ENCODE measurements at places on chromosomes 16 and 17. TPM values are rescaled to one million over a fixed set of nuclear protein-coding genes. Genes with fewer than 3 reads are reported as not detected.

DNA sequence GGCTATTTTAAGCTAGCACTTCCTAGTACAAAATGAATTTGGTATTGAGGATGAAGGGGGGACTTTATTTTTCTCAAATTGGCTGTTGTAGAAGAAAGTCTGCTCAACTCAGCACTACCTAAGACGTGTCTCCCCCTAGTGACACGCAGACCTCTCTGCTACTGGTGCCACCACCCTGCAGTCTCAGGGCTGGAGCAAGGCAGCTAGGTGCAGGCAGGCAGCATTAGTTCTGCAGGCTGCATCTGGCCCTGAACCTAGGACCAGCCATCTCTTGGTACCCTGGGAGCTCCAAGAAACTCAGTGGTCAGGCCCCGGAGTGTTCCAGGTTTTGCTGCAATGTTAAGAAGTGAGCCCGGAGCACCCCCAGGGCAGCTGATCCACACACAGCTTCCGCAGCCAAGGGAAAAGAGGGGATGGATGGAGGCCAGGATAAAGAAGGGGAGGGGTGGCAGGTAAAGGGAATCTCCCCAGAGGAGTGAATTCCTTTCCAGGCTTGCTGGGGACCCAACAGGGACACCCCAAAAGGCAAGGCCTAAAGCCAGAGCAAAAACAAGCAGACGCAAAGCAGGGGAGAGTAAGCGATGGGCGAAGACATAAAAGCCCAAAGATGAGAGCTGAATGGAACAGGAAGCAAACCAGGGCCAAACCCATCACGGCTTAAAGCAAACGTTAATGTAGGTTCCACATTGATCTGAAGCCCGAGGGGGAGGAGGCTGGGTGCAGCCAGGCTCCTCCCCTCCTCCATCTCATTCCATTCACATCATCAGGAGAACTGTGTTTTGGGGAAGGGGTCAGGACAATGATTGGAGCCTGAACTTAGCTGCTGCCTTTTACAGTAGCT lies 200.5 kb downstream of the ZFHX3 start:
- no peak for DNase-seq

DNA sequence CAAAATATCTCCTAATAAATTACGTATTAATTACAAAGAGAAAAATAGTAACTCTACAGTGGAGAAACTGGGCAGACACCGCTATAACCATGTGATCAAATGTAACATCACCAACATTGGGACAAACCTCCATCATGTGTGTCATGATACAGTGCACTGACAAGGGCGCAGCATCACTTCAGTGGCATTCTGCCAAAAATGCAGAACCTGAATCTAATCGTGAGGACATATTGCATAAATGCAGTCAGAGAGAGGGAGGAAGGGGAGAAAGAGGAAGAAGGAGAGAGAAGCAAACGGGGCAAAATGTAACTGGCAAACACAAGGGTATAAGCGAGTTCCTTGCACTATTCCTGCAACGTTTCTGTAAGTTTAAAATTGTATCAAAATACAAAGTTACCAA lies 74.2 kb upstream of the MARCHF10 start:
- DNase-seq, result no peak

DNA sequence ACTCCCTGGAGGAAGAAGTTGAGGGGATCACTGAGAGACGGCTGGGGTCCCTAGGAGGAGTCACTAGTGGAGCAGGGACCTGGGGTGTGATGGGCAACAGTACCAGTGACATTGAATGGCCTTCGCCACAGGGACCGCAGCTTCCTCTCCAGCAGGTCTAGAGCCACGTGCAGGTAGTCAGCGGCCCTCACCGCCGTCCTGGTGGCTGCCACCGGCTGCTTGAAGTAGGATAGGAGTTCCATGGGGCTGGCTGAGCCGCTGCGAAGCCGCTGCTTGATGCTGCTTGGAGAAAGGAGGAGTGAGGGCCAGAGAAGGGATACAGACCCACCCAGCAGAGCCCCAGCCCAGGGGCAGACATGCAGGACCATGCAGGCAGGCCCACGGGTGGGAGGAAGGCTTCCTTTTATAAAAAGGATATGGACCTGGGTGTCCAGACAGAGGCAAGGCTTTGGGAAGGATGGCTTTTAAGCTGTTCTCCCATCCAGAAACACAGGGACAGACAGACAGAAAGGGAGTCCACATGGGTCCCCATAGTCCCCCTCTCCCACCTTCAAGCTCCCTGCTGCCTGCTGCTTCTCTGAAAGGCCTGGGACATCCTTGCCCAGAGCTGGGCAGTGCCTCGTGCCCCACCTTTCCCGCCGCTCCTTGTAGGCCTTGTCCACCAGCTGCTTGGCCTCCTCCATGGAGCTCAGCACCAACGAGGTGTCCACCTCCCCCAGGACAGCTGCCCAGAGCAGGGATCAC lies 827 bp downstream of the MPO start:
- DNase-seq, result no peak

- DNase-seq, result no peak
Observed at GRCh38 chr17:55895112-55895759, 144.4 kb downstream of the PCTP start.

GRCh38 chr17:38921756-38922411 lies 3.5 kb upstream of the LASP1NB start:
- no peak for DNase-seq

DNA sequence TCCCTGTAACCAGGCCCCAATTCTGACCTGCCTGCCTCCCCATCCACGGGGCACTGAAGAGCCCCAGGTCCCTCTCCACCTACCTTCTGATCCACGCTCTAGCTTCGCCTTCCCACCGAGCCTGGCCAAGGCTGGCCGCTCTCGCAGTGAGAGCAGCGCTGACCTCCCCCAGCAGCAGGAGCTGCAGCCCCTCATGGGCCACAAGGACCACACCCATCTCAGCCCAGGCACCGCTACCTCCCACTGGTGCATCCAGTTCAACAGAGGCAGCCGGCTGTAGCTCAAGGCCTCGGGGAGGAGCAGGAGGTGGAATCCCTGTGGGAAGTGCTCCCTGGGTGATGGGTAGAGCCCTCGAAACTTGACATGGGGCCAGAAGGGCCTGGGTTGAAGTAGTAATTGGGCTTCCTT lies 8.4 kb upstream of the PLEKHG4 start:
- DNase-seq, result no peak

GRCh38 chr16:59148769-59149155 lies 414.6 kb upstream of the GOT2 start:
- no peak for DNase-seq

DNA sequence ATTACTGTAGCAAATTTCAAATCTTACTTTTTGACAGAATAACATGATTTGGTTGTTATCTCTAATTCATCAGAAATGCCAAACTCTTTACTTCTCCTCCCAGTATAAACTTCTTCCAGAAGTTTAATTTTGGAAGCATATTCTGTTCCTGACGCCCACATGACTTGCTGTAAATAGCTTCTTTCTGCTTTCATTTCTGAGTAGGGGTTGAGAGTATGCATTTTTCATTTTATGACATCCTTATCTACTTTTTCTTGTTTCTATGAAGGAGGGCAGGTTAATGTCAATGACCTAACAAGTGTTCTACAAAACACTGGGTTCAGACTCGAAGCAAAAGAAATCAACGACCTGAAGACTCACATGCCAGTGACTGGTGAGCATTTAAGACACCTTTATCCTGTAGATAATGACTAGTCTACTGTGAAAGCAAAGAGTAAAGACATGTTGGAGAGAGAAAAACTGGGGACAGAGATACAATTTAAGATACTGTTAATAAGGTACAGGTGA lies 36.5 kb upstream of the EFCAB3 start:
- no peak for DNase-seq

DNA sequence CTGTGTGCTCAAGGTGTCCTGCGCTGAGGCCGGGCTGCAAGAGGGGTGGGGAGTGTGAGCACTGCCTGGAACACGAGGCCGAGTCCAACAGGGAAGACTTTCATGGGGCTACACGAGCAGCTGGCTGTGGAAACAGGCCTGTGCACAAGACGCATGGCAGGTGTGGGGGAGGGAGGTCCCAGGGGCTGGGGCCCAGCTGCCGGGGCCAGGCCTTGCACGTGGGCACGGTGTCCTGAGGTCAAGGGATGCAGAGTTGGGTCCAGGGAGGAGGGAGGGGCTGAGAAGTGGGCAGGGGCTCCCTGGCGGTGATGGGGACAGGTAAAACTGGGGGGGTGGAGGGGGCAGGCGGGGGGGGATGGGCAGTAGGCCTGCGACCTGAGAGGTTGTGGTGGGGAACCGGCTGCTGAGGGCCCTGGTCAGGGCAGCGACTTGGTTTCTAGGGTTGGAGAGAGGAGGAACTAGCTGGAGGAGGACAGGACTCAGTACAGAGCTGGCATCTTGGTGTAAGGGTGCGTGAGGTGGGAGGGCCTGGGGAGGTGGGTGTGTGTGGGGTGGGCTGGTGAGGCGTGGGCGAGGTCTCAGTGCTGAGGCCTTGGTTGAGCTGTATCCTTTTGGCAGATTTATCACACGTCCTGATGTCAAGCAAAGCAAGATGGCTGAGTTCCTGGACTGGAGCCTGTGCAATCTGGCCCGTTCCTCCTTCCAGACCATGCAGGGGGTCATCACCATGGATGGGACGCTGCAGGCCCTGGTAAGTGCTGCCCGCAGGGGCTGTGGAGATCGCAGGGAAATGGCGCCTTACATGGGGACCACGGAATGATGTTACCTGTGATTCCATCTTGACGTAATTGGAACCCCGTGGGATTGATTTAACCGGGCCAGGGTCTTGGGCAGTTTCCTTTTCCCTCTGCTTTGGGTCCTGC lies 29.4 kb downstream of the TBCD start:
- no peak for DNase-seq

DNA sequence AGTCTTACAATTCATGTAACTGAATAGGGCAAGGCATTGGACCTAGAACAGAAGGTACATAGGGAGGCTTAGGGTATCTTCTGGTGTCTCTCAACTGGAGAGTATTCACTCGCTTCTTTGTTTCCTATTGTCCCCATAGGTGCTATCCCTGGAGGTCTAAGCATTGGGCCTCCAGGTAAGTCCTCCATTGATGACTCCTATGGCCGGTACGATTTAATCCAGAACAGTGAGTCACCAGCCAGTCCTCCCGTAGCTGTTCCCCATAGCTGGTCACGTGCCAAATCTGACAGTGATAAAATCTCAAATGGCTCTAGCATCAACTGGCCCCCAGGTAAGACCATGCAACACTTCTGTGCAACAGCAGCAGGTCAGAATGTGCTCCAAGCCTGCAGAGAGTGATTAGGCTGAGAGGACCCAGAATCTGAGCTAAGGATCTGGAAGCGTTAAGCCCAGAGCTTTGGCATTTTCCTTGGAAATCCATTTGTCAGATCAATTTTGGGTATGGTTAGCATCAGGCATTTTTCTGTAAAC lies 35.7 kb downstream of the TMC6 start:
- DNase-seq, result no peak

DNA sequence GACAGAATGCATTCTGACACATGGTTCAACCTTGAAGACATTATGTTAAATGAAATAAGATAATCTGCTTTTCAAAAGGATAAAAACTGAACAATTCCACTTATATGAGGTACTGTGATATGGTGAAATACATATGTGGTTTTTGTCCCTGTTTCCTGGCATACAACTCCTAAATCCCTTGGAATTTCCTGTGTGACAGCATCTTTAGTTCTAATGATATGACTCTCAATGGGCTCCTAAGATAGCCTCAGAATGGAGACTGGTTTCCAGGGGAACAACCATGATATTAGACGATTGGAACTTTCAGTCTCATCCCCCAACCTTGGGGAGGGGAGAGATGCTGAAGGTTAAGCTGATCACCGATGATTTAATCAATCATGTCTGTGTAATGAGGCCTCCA lies 37.7 kb upstream of the PHLPP2 start:
- DNase-seq, result no peak

The SLC5A11 gene
- not detected for polyA plus RNA-seq

The MIF4GD gene
- polyA plus RNA-seq, result 27.8 TPM

The TNFRSF17 gene
- polyA plus RNA-seq, result not detected

The SHISA9 gene
- polyA plus RNA-seq, result 0.08 TPM

The FAM20A gene
- polyA plus RNA-seq, result 10.9 TPM

The NPIPB6 gene
- 0.10 TPM for polyA plus RNA-seq

Data from heart left ventricle (tissue), 16 donors.